COR-L47 (cell line): ENCODE measurements at places on chromosomes 12 and 14.
A peak's percentile ranks its signal among the peaks of the same experiment; 100 is the strongest.

- DNase-seq: peak; percentile 80
Measured at GRCh38 chr14:104977681-104978653, at the start of gene AHNAK2. Gene AHNAK2 (minus strand): TSS chr14:104978374. CDS start chr14:104978237, 137 bp downstream.

- DNase-seq: no peak
Measured at GRCh38 chr12:39329876-39330275, 113.0 kb downstream of the KIF21A start.

- no peak for DNase-seq
Measured at GRCh38 chr14:101893759-101894158, 70.6 kb upstream of the DYNC1H1 start.

GRCh38 chr12:103273645-103274044, 222.1 kb downstream of the C12orf42 start:
- no peak for DNase-seq

DNA sequence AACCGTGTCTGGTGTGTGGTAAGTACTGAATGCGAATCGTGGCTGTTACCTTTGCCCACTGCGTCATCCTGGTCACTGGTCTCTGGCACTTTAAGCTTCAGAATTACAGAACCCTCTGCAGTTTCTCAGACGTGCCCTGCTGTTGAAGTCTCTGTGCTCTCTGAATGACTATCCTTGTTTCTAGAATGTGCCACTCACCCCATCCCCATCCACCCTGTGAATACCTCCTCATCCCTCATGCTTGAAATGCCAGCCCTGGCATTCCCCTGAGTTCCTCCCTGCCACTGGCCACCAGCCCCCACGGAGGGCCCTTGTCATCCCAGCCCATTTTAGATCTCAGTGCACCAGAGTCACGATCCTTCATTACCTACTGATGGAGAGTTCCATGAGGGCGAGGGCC, 21.3 kb downstream of the TPCN1 start:
- DNase-seq: no peak

DNA sequence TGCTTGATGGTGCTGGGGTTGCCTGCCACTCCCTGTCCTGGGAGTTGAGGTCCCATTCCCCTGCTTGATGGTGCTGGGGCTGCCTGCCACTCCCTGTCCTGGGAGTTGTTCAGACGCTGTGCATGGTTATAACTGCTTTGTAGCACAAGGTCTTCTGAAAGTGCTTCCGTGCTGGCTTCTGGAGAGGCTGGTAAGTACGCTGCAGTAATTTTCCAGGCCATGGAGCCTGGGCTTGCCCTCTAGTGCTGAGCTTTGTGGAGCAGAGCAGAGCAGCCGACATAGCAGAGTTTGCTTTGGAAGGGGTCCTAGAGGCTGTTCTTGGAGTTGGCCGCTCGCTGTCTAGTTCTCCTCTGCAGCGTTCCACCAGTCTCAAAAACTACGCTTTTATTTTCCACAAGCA, 6.3 kb downstream of the B4GALNT3 start:
- no peak for DNase-seq

DNA sequence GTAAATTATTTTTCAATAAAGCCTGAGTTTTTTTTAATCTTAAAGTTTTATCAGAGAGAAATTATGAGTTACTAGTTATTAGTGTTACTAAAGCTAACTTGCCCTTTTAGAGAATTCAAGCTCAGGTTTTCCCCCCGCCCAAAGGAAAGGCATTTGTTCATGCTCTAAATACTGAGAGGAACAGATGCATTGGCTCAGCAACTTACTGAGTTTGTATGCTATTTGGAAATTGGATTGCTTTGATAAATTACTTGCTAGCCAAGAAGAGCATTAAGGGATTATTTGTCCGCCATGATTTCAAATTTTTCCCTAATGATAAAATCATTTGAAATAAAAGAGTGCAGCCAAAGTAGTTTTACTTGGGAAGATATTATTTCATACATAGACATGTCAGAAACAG, 149.4 kb downstream of the METTL25 start:
- no peak for DNase-seq

- DNase-seq: no peak
Measured at GRCh38 chr14:101736071-101736470, 25.4 kb upstream of the PPP2R5C start.

DNA sequence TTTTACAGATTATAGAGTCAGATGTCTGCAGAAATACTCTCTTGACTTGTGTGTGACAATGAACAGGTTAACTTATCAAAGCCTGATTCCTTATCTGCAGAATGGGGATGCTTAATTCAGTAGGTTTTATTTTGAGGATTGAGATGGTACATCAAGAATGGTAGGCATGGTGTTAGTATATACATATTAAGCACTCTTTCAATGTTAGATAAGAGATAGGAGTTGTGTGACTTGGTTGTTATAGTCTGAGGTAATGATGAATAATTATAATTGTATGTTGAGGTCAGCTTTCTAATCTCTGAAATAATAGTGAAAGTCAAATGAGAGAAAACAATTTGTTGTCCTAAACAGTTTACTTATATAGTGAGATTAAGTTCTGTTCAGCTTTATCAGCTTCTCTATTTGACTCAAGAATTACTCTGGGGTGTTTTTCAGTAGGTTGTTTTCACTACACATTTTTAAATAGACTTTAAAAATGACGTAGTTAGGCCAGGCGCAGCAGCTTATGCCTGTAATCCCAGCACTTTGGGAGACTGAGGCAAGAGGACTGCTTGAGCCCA, 11.9 kb downstream of the PALS1 start:
- DNase-seq: no peak

- no peak for DNase-seq
Measured at GRCh38 chr14:48973151-48973550, 613.0 kb downstream of the RPS29 start.

DNA sequence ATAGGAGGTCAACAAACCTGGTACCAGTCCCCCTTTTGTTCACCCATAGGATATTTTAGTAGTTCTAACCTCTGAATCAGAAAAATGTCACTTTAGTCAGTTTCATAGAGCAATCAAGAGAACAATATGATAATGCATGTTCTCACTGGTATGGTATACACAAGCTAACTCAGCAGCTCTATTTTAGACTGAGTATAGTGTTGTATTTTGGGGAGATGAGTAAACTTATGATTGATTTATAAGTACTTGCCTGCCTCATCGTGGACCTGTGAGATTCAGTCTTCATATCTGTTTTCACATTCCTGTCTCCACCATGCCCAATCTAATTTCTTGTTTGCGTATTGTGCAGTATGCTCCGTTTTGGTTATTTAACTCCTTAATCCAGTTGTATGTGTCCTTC, 20.9 kb downstream of the COX16 start:
- no peak for DNase-seq

GRCh38 chr14:73008501-73008900, 18.4 kb downstream of the ZFYVE1 start:
- DNase-seq: no peak

DNA sequence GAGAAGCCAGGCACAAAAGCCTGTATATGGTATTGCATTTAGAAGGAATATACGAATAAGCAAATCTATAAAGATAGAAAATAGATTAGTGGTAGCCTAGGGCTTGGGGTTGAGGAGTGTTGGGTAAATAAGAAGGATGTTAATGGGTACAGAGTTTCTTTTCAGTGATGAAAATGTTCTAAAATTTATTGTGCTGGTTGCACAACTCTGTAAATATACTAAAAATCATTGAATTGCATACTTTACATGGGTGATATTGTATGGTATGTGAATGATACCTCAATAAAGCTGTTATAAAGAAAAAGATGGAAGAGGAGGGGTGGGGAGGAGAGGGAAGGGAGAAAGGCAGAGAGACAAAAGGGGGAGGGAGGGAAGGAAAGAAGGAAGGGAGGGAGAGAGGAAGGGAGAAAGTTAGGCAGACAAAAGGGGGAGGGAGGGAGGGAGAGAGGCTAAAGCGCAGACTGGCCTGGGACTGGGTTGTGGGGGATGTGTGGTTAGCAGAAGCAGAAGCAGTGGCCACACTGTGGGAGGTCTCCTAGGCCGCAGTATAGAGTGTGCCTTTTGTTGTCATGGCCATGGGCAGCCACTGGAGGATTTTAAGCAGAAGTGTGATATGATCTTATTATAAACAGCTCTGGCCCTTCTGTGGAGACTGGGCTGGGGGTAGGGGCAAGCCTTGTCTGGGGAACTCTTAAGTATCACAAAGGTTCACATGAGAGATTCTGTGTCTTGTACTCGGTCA, 73.6 kb upstream of the ELK3 start:
- no peak for DNase-seq

- no peak for DNase-seq
Measured at GRCh38 chr14:56814519-56814959, 4.3 kb upstream of the OTX2 start.

DNA sequence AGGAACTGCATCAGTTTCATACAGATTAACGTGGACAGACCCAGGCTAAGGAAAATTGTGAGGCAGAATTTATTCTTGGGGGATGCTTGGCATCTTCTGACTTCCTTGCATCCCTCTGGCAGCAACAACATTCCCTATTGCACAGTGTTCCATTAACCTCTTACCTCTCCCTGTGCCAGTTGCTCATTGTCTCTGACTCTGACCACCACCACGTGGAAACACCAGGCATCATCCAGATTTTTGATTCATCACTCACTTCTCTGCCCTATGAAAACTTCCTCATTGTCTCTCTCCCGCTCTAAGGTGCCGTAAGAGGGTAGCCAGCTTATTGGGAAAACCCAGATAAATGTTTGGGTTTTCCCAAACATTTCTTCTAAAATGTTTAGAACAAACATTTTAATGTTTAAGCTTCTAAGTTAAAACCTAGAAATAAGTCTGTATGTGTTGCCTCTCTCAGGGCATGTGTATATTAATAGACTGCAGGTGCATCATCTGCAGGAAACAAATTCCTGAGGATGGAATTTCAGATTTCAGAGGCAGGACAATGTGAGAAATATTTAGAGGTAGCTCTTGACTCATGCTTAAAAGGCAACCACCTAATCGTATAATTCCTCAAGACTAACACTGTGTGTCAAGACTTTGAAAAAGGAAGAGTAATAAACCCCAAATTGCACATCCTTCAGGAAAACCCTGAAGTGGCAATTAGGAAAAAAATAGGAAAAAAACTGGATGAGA, 64.5 kb upstream of the SLC35F4 start:
- DNase-seq: no peak

GRCh38 chr12:22722081-22722480, 97.1 kb downstream of the ETNK1 start:
- no peak for DNase-seq

GRCh38 chr12:19217446-19217845, 87.9 kb downstream of the PLEKHA5 start:
- DNase-seq: peak; percentile 14

DNA sequence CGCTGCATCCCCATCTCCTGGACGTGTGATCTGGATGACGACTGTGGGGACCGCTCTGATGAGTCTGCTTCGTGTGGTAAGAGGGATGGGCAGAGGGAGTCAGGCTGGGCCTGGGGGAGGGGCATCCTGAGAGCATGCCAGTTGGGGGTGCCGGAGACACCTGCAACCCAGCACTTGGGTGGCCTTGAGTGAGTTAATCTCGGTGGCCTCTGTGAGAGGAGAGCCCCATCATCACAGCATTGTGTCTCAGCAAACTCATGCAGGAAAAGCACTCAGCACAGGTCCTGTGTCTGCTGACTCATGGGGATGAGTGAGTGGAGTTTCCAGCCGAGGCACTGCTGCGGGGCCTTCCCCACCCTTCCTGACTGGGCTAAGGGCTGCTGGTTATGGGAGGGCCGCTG, 19.6 kb upstream of the LRP1-AS start:
- DNase-seq: no peak

DNA sequence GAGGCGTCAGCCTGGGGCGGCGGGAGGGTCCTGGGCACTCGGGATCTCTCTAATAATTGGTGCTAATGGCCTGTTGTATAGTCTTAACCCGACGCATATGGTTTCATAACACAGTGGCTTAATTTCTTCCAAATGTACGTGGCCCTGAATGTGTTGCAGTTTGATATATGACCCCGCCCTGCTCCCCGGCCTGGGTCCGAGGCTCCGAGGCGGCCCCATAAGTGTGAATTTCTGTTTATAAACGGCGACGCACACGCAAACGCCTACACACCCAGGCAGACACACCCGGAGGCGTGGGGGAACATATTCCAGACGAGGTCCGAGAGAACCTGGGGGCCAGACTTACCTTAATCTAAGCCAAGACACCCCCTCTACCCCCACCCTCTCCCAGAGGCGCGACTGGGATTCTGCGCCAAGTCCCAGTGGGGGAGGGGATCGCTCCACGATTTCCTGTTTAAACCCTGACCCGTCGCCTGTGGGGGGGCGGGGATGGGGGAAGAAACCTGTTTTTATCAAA, 9.7 kb upstream of the HOXC6 start:
- no peak for DNase-seq
